Subcutaneous preadipocyte (primary cell): ENCODE measurements at places on chromosomes 1 and 21. TPM values are rescaled to one million over a fixed set of nuclear protein-coding genes. Genes with fewer than 3 reads are reported as not detected.

Gene ZNF695
- total RNA-seq: 1.8 and 4.5 TPM in 2 replicates

Gene RASAL2
- 30.3 and 30.9 TPM in 2 replicates for total RNA-seq

Gene H6PD
- total RNA-seq: 28.2 and 44.8 TPM in 2 replicates

Gene GPR161
- total RNA-seq: 4.0 and 7.8 TPM in 2 replicates

Gene ERRFI1
- total RNA-seq: 42.6 and 68.0 TPM in 2 replicates

Gene SYTL1
- not detected in 2 replicates for total RNA-seq

Gene AUNIP
- total RNA-seq: 2.6 and 5.3 TPM in 2 replicates

Gene INTS7
- total RNA-seq: 13.2 and 17.6 TPM in 2 replicates

Gene LRRC3
- 1.2 and 1.5 TPM in 2 replicates for total RNA-seq

Gene IL12RB2
- total RNA-seq: 0.20 TPM in 1 of 2 replicates, not detected in the other

Gene CHI3L2
- total RNA-seq: 6.2 TPM in 1 of 2 replicates, not detected in the other

Gene SLC1A7
- under 0.01 TPM in 1 of 2 replicates, not detected in the other for total RNA-seq

Gene MTHFR
- total RNA-seq: 26.6 and 32.0 TPM in 2 replicates

Gene PPIAL4G
- total RNA-seq: not detected in 2 replicates

Gene DENND2C
- 2.5 and 3.7 TPM in 2 replicates for total RNA-seq

Gene RAB3B
- total RNA-seq: 0.73 and 4.1 TPM in 2 replicates
